ENCODE measurements at places on chromosomes 11 and 22.
A peak's percentile ranks its signal among the peaks of the same experiment; 100 is the strongest.

- DNase-seq, result no peak
Measured at GRCh38 chr22:42922374-42923191, 65.5 kb upstream of the ARFGAP3 start.

- no peak for DNase-seq
Measured at GRCh38 chr11:10072142-10072541, 221.9 kb downstream of the SBF2 start.

GRCh38 chr11:96798445-96798844 lies 408.6 kb downstream of the JRKL start:
- no peak for DNase-seq

GRCh38 chr22:29798318-29798717 lies 31.1 kb downstream of the UQCR10 start:
- DNase-seq, result no peak

- peak; percentile 75 for DNase-seq
Measured at GRCh38 chr11:20110908-20111669, 49.2 kb downstream of the DBX1 start.

DNA sequence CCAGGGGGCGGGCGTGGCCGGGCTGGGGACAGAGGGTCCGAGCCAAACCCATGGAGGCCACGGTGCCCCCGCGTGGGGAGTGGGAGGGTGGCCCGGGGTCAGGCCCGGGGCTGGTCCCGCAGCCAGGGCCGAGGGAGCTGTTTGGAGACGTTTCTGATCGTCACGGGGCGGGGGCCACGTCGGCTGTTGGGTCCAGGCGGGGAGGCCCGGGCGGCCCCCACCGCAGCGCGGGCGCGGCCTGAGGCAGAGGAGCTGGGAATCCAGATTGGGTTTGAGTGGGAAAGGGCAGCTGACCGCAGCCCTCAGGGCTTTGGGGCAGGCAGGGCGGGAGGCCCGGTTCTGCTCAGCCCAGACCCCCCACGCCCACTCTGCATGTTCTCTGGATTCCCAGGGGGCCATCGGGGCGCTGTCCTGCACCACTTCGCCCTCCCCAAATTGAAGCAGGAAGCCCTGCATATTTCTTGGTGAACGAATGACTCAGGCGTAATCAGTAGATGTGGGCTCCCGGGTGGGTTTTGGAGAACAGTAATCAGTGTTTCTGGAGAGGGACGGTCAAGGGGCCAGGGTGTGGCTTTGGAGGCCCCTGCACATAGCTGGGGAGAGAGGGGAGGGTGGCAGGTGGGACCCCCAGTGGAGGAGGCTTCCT lies 583 bp downstream of the MRPL23 start:
- no peak for DNase-seq

GRCh38 chr11:108966206-108966605 lies 301.3 kb downstream of the DDX10 start:
- no peak for DNase-seq

GRCh38 chr22:24026056-24026455 lies 15.0 kb downstream of the CABIN1 start:
- DNase-seq, result no peak

- DNase-seq, result no peak
Measured at GRCh38 chr22:38601221-38601764, 31.3 kb upstream of the DMC1 start.

- no peak for DNase-seq
Measured at GRCh38 chr22:47248925-47249324, 486.5 kb downstream of the TBC1D22A start.

DNA sequence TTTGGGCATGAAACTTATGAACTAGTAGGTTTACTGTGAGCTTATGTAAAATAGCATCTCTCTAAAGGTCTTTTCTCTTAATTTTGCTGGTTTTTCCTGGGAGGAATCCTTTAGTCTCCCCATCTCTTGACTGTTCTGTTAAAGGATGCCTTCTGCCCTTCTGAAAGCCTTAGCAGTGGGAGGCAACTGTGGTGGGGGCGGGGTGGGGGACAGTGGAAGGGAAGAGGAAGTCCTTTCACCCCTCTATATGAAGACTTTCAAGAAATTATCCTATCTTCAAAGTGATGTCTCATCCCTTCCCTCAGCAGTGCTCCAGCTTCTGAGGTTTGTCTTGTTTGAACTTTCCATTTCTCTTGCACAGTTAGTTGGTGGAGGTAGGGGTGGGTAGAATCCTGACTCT lies 73.1 kb downstream of the ELP4 start:
- DNase-seq, result no peak

DNA sequence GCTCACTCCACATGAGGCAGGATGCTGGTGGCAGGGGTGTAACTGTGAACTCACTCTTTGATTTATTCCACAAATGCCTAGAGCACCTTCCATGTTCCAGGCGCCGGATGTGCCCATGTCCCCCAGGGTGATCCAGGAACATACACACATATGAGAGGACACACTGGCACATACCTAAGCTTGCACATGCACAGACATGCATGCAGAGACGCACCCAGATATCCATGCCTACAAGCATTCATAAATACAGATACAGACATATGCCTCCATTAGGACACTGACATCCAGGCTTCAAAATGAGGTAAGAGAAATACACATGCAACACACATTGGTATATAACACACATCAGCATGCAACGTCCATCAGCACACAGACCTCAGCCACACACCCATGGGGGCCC lies 4.5 kb downstream of the OSM start:
- DNase-seq, result no peak

- peak; percentile 46 for DNase-seq
Measured at GRCh38 chr11:27183672-27184457, 143.2 kb downstream of the BBOX1 start.

DNA sequence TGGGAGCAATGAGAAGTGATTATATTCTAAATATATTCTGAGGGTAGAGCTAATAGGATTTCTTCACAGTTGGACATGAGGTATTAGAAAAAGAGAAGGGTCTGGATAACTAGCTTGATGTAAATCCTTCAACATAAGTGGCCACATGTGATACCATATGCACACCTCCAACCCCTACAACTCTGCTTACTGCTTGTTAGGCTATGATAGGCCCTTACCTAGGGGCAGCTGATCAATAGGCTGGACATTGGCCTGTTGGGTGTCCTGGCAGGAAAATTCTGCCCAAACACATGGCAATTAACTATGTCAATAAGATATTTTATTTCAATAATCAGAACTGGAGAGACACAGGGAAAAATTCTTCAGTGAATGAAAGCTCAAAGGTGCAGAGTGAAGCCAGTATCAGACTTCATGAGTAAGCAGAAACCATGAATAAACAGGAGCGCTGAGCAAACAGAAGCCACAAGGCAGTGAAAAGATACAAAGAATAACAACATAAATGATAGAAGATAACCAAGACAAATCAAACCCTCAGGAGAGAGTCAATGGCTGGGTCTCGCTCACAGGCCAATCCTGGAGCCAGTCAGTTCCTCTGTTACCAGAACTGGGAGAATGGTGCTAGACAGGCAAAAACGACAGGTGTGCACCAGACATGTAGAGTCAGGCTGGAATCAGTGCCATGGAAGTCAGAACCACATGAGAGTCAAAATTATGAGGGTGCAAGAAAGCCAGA lies 46.3 kb upstream of the PSMA1 start:
- no peak for DNase-seq

DNA sequence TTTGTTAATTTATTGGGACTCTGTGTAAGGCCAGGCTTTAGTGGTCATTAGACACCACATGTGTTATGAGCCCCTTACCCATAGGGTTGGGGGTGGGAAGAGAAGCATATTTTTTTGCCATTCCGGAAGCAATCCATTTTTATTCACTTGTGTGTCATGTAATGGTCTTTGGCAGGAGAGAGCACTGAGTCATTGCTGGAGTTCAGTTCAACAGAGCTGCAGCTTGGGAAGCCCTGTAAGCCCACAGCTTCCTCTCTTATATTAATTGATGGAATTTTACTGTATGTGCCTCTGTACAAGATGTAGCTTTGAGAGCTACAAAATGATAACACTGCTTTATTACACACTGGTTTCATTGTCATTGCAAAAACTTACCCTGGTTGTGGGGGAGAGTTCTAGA lies 177.3 kb upstream of the SORL1-AS1 start:
- no peak for DNase-seq

DNA sequence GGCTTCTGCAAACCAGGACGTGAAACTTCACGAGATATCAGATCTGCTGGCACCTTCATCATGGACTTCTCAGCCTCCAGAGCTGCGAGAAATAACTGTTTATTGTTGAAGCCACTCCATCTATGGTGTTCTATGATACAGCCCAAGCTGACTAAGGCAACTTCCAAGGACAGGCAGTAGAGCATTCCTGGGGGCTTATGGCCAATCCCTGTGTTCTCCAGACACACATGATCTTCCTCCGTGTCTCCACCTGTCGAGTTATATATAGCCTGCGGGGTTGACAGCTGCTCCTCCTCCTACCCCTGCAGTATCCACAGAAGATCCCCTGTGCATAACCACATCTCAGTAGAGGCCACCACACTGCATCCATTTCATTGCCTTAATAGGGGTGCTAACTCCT lies 11.0 kb downstream of the TP53AIP1 start:
- DNase-seq, result no peak

GRCh38 chr11:69011624-69012091 lies 1.4 kb downstream of the MRGPRF start:
- no peak for DNase-seq

- peak; percentile 54 for DNase-seq
Measured at GRCh38 chr11:12546660-12547059, 127.6 kb upstream of the TEAD1 start.
